T1000 (cell line): ENCODE measurements at places on chromosomes 3 and 15.

GRCh38 chr3:60792249-60792852 is 458.9 kb downstream of the FHIT start:
- no peak for DNase-seq

GRCh38 chr15:52148403-52148802 is 35.8 kb upstream of the BCL2L10 start:
- DNase-seq = no peak

DNA sequence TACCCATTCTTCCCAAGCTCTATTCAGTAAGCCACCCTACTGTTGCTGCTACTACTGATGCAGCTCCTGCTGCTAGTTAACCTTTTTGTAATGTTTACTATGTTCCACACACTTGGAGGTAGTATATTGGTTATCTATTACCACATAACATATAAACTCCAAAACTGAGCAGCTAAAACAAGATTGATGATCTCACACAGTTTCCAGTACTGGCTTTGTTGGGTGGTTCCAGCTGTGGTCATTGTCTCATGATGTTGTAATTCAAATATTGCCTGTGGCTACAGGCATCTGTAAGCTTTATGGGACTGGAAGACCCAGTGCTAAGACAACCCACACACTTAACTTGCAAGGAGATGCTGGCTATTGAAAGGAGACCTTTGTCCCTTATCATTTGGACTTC is 556.2 kb upstream of the SUCLG2 start:
- DNase-seq = no peak

- DNase-seq = no peak
Observed at GRCh38 chr3:127037971-127038446, 55.1 kb downstream of the PLXNA1 start.

DNA sequence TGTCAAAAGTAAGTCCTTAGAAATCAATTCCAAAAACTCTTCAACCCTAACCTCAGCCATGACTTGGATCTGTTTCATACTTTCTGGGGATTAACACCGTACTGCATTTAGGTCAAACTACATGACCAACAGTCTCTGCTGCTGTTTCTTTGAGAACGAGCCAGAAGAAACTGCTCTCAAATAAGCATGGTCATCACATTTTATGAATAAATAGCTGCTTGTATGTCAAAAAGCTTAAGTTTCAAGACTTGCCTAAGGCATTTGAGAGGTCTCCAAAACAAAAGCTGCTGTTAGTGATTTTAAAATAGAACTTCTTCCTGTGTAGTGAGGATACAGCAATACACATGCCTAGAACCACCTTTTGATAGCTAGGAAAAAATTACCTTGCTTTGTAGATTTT is 166.3 kb upstream of the CHRM5 start:
- no peak for DNase-seq

- DNase-seq = no peak
Observed at GRCh38 chr3:66809595-66809958, 188.5 kb upstream of the KBTBD8 start.

DNA sequence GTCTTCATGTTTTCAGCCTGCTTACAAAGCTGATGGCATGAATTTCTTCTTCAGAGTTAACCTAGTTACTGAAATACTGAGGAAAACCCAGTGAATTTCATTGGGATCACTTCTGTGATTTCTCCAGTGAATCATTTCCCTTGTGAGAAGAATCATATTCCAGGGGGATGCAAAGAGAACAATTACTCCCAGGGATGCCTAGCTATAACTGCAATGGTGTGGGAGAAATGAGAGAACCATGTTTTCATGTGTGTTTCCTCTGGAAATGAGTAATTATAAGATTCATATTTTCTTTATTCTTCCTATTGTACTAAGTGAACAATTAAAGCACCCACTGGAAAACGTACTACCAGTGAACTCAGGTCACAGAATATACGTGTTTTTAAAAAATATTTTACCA is 485.4 kb downstream of the GRM7 start:
- no peak for DNase-seq

GRCh38 chr3:121574449-121574848 is 6.7 kb downstream of the ARGFX start:
- no peak for DNase-seq

GRCh38 chr15:84922530-84922929 is 38.1 kb downstream of the SLC28A1 start:
- DNase-seq = no peak

- no peak for DNase-seq
Observed at GRCh38 chr3:123336441-123336851, 112.4 kb downstream of the ADCY5 start.
